ENCODE measurements at places on chromosomes 7 and 10. TPM values are rescaled to one million over a fixed set of nuclear protein-coding genes. Genes with fewer than 3 reads are reported as not detected.

Gene EZH2
- 87.1 TPM for total RNA-seq

Gene FGFBP3
- total RNA-seq = 1.6 TPM

Gene PON1
- not detected for total RNA-seq

Gene ACTL6B
- total RNA-seq = not detected

Gene GPR26
- not detected for total RNA-seq

Gene ENTPD1
- 1.4 TPM for total RNA-seq
